Effector memory CD4-positive, alpha-beta T cell (primary cell): ENCODE measurements at places on chromosomes 7 and 10.

DNA sequence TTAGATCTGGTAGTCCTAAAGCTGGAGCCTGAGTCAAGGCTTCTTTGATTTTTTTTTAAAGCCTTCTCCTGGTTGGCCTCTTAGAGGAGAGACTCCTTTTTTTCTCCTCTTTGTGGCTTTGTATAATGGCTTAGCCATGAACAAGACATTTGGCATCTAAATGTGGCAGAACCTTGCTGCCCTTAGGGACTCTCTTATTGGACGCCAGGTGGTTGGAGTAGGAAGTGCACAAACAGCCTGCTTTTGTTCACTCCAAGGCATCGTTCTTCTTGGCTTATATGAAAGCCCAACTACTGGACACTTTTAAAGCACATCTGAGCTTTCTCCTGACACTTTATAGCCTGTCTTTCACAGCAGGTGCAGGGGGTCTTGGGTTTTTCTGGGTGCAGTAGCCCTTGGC is 25.0 kb downstream of the ZPBP start:
- H3K27ac ChIP-seq, result peak overlapping the region; percentile 28
- peak overlapping the region; percentile 61 for H3K4me3 ChIP-seq
- no peaks in the 10 kb centered on the region for H3K36me3 ChIP-seq
- H3K27me3 ChIP-seq, result no peaks in the 10 kb centered on the region

DNA sequence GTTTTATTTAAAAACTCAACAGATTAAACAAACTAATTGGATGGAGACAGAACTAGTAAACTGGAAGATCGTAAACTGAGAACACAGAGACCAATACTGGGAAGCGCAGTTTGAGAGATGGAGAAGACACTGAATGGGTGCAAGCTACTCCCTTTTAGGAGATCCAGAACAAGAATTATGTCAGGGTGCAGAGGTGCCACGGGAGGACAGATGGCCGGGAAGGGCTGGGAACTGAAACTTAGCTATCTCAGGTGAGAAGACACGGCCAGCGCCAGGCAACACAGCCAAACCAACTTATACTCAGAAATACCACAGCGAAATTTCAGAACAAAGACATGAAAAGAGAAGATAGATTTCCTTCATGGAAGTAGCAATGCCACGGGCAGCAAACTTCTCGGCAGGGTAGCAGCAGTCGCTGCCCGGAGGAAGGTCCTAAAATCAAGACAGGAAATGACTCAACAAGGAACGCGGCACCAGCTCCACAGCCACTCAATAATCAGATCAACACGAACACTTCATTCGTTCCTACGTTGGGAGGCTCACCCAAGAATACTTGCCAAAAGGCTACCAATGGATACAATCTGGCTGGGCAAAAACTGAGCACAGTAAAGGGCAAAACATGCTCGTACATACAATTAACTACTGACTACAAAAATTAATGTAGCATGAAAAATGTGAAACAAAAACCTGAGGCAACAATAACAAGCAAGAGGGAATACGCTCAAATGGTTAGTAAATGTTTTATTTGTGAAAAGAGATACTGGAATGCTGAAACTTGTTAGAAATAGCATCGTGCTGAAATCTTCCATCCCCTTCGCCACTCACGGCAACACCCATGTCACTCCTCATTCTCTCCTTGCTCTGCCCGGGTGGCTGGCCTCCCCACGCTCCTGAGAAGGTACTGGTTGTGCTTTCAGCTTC is 2.2 kb upstream of the LRRC27 start:
- peaks cover 16% of the 10 kb centered on the region for H3K4me1 ChIP-seq
- peak overlapping the region; percentile 46 for H3K27ac ChIP-seq
- peak; percentile 16 for DNase-seq
- no peaks in the 10 kb centered on the region for H3K27me3 ChIP-seq

DNA sequence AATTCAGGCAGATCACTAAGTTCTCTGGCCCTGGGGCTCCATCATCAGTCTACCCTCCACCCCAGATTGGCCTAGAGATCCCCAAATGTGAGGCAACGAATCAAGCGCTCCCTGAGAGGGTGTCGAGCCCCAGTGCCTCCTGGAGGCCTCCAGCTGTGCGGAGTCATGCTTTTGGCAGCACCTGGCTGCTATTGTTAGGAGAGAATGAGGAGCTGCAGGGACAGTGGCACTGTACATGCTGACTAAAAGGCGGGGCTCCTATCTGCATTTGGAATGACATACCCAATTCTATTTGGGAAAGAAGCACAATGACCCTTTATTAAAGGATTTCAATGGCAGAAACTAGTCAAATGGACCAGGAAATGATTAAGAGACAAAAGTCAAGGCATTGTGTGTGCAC is 161.8 kb downstream of the DPY19L1 start:
- H3K4me1 ChIP-seq, result no peaks in the 10 kb centered on the region
- no peaks in the 10 kb centered on the region for H3K27me3 ChIP-seq
- no peaks in the 10 kb centered on the region for H3K36me3 ChIP-seq
- H3K4me3 ChIP-seq, result no peak overlapping the region

DNA sequence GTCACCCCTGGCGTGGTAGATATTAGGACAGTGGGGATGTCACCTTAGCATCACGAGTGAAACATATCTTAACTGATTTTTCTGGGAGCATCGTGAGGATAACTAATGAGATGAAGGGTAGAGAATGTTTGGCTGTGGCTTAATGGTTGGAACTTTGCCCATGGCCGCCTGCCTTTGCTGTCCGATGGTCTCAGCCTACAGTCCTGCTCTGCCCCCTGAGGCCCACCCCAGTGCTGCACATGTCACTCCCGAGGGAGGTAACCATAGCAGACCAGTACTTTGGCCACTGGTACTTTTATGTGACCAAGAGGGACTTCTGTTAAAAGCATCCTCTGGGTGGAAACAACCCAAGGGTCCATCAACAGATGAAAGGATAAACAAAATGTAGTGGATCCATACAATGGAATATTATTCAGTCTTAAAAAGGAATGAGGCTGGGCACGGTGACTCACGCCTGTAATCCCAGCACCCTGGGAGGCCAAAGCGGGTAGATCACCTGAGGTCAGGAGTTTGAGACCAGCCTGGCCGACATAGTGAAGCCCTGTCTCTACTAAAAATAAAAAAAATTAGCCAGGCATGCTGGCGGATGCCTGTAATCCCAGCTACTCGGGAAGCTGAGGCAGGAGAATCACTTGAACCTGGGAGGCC is 58.4 kb downstream of the TACR2 start:
- peak overlapping the region; percentile 25 for H3K27ac ChIP-seq
- H3K4me3 ChIP-seq, result no peak overlapping the region
- no peak for DNase-seq
- peaks cover 46% of the 10 kb centered on the region for H3K4me1 ChIP-seq

GRCh38 chr7:52211930-52212329 is 823.5 kb upstream of the POM121L12 start:
- DNase-seq, result no peak
- H3K27ac ChIP-seq, result no peak overlapping the region
- no peaks in the 10 kb centered on the region for H3K4me1 ChIP-seq
- H3K4me3 ChIP-seq, result no peak overlapping the region

DNA sequence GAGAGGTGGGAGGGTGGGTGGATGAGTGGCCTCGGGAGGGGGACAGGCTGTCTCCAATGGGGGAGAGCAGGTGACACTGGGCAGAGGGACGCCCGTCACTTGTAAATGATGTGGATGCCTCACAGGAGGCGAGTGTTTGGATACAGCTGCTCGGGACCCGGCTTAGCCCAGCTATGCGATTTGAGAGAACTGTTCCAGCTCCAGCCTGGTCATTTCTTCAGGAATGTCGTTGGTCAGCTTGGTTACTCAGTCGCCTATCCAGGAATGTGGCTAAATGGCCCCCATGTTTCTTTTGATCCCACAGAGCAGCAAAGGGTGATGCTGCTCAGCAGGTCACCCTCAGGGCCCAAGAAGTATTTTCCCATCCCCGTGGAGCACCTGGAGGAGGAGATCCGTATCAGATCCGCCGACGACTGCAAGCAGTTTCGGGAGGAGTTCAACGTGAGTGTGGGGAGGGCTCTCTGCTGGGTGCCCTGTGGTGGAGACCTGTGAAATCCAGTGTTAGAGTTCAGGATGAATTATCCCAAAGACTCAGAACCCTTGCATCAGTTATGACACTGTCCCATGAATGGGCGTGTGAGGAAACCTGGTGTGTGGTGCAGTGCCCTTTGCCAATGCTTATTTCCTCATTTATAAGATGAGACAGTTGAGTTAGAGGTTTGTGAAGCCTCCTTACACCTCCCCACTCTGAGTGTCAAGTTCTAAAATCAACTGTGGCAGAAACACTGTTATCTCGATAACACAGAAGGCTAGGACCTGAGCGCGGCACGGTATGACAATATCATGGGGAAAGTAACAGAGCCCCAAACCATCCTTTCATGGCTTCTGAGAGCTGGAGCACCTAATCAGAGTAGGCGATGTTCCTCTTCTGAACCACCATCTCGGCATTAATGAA is 76.8 kb downstream of the MKI67 start:
- peak overlapping the region; percentile 79 for H3K27ac ChIP-seq
- no peak for DNase-seq
- H3K27me3 ChIP-seq, result no peaks in the 10 kb centered on the region
- peak overlapping the region; percentile 39 for H3K4me3 ChIP-seq

DNA sequence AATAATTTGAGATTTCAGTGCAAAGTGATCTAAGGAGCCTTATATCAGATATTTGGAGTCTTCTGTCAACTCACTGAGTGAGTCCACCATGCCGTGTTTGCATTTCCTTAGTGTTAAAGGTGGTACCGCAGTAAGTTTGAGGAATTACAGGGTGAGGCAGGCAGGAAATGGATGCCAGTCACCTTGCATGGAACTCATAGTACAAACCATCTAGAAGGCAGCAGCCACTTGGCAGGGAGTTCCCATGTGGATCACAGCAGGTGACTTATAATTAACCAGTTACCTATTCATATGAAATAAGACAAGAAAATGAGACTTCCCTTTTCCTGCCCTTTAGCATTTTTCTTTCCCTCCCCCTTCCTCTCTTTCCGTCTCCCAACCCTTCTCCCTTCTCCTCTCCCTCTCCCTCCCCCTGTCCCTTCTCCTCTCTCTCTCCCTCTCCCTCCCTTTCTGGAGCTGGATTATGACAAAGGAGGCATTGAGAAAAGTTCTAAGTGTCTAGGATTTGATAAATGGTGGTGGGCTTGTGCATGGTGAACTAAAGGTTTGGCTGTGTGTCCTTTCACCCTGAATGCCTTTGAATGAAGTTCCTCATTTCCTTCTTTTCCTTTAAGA is 94.1 kb downstream of the LRRC4 start:
- no peak overlapping the region for H3K27ac ChIP-seq
- peaks cover 3% of the 10 kb centered on the region for H3K36me3 ChIP-seq
- no peaks in the 10 kb centered on the region for H3K27me3 ChIP-seq

DNA sequence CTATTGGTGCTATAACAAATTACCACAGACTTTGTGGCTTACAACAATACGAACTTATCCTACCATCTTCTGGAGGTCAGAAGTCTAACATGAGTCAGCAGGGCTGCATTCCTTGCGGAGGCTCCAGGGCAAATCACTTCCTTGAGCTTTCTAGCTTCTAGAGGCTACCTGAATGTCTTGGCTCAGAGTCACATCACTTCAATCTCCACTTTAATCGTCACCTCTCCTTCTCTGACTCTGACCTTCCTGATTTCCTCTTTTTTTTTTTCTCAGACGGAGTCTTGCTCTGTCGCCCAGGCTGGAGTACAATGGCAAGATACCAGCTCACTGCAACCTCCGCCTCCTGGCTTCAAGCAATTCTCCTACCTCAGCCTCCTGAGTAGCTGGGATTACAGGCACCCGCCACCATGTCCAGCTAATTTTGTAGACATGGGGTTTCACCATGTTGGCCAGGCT is 44.6 kb upstream of the ANAPC16 start:
- no peaks in the 10 kb centered on the region for H3K36me3 ChIP-seq
- H3K27ac ChIP-seq, result no peak overlapping the region
- H3K4me1 ChIP-seq, result no peaks in the 10 kb centered on the region
- H3K4me3 ChIP-seq, result no peak overlapping the region
- no peak for DNase-seq

GRCh38 chr7:112887337-112887736 is 97.1 kb upstream of the TMEM168 start:
- DNase-seq, result no peak
- no peaks in the 10 kb centered on the region for H3K36me3 ChIP-seq
- no peaks in the 10 kb centered on the region for H3K4me1 ChIP-seq
- no peaks in the 10 kb centered on the region for H3K27me3 ChIP-seq

DNA sequence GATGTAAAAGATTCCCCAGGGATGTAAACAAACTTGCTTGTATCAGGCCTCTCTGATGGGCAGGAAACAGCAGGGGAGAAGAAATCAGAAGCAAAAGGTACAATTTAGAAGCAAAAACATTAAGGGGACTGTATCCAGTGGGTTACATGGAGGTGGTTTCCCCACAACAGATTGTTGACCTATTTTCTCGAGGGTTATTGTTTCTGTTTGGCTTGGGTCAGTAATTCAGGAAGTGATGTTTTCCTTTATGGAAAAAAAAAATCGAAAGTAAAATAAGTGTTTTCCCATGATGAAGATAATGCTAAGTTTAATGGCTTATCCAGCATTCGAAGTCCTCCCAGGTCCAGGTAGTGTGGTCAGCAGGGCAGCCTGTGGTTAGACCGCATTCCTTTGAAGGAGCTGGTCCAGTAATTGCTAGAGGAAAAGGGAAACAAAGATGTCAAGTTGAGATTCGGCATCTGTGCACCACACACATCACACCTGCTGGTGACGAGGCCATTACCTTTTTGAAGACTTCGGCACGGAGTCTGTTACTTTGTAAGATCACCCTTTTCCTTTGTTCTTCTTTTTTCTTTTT is 37.3 kb upstream of the ADAM12 start:
- H3K4me1 ChIP-seq, result no peaks in the 10 kb centered on the region
- no peak overlapping the region for H3K4me3 ChIP-seq
- no peak overlapping the region for H3K27ac ChIP-seq

GRCh38 chr10:23432166-23432565 is 6.7 kb upstream of the OTUD1 start:
- no peaks in the 10 kb centered on the region for H3K27me3 ChIP-seq
- no peak overlapping the region for H3K4me3 ChIP-seq
- no peak overlapping the region for H3K27ac ChIP-seq
- no peak for DNase-seq
- no peaks in the 10 kb centered on the region for H3K4me1 ChIP-seq

- DNase-seq, result no peak
- no peaks in the 10 kb centered on the region for H3K27me3 ChIP-seq
- no peak overlapping the region for H3K27ac ChIP-seq
- H3K36me3 ChIP-seq, result no peaks in the 10 kb centered on the region
- H3K4me1 ChIP-seq, result no peaks in the 10 kb centered on the region
Measured at GRCh38 chr7:29619848-29620555, 56.4 kb downstream of the PRR15 start.

- H3K4me1 ChIP-seq, result no peaks in the 10 kb centered on the region
- no peaks in the 10 kb centered on the region for H3K27me3 ChIP-seq
- H3K4me3 ChIP-seq, result no peak overlapping the region
- no peaks in the 10 kb centered on the region for H3K36me3 ChIP-seq
Measured at GRCh38 chr10:31669357-31669756, 259.3 kb downstream of the ARHGAP12 start.

GRCh38 chr7:50304911-50305582 is 531 bp downstream of the IKZF1 start:
- DNase-seq, result peak; percentile 41
- H3K36me3 ChIP-seq, result peaks cover 4% of the 10 kb centered on the region
- H3K4me1 ChIP-seq, result peaks cover 26% of the 10 kb centered on the region
- H3K27me3 ChIP-seq, result no peaks in the 10 kb centered on the region
- peak overlapping the region; percentile 79 for H3K4me3 ChIP-seq
- peak overlapping the region; percentile 86 for H3K27ac ChIP-seq
